ENCODE measurements at places on chromosomes 4 and X. TPM values are rescaled to one million over a fixed set of nuclear protein-coding genes. Genes with fewer than 3 reads are reported as not detected.

The STS gene
- 0.51 TPM for total RNA-seq

The POLN gene
- total RNA-seq: 0.54 TPM

The MND1 gene
- total RNA-seq: 20.3 TPM

The COL4A5 gene
- total RNA-seq: 9.8 TPM

The RIPPLY1 gene
- total RNA-seq: not detected

The CFP gene
- 0.74 TPM for total RNA-seq

The FGF5 gene
- 0.23 TPM for total RNA-seq

The HPSE gene
- total RNA-seq: 2.1 TPM

The FAM184B gene
- total RNA-seq: 0.03 TPM

The NXF3 gene
- 0.42 TPM for total RNA-seq

The PLAC8 gene
- total RNA-seq: 28.2 TPM

The STK32B gene
- total RNA-seq: 14.7 TPM

The LRP2BP gene
- total RNA-seq: 0.29 TPM

The MAP9 gene
- total RNA-seq: 5.5 TPM

The ADRA2C gene
- total RNA-seq: 1.1 TPM

The SPATA18 gene
- not detected for total RNA-seq

DNA sequence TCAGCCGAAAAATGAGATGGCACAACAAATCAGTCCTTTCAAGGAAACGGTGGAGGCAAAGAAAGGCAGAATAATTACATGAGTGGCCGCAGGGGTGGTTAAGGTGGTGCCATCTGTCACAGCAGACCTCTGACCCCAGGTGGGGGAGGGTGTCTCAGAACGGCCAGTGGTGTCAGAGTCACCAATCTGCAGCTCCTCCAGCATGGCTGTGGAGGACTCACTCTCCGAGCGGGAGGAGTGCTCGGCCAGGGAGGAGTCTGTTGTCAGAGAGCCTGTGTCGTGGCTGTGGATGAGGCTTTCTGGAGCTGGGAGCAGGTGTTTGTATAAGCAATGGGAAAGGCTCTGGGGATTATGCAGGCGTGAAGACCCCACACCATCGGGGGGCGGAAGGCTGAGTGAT is 130.3 kb upstream of the PDLIM3 start:
- DNase-seq: no peak

DNA sequence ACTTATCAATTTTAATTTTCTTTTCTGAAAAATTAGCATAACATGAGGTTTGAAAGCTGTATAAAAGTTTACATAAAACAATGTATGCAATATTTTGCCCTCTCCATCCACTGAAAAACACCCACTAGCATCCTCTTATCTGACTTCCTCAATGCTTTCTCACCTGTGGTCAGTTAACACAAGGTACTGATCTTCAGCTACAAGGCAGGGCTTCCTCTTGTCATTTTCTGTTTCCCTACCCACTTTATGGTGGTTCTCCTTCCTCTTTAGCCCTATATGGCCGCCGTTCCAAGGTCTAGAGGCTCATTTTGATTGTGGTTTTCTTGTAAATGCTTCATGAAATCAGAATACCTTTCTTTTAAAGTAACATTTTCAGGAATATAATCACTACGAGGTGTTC is 618.6 kb upstream of the CPEB2 start:
- DNase-seq: no peak

DNA sequence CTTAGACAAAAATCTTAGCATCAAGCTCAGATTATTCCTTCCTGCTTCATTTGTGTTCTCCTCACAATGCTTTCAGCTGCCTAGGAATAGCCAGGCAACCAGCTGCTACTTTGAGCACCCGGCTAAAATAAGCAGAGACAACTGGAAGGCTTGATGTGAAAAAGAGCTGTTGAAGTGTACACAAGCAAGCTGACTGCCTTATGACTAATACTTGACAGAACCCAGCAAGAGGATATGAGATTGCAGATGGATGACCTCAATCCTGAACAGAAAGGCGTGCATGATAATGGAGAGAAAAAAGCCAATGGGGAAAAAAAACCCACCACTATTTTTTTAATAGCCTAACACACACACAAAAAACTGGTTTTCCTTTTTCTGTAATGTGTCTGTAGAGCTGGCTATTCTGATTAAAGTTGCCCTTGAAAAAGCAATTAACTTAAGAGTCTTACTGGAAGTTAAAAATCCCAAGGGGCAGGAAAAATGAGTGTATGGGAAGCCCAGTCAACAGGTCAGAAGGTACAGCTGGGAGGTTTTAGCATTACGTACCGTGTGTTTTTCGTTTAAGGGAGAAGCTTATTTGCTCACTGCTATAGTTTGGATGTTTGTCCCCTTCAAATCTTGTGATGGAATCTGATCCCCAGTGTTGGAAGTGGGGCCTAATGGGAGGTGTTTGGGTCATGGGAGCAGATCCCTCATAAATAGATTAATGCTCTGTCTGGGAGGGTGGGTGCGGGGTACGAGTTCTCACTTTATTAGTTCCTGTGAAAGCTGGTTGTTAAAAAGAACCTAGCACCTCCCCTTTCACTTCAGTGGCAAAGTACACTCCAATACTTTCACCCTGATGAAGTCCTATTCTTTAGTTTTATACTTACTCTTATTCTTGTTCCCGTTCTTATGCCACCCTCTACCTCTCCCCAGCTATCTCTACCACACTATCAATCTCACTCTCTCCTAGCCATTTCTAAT is 37.1 kb upstream of the HERC6 start:
- peak; percentile 60 for DNase-seq

GRCh38 chrX:1034717-1035116 is 177.7 kb downstream of the CRLF2 start:
- no peak for DNase-seq

DNA sequence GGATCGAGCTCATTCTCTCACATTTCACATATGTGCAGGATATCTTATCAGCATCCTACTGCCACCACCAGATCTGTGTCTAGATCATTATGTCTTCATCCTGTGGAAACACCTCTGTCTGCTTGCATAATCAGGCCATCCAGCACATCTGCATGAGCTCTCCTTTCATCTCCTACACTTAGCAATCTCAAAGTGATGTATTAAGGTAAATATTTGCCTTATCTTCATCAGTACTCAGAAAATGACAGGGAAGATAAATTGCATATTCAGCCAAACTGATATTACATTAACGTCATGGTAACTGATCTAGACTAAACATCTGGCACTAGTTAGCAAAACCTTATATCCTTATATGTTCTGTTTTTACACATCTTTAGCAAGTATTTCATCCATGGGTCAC is 207.3 kb upstream of the PABPC4L start:
- no peak for DNase-seq

- DNase-seq: no peak
Measured at GRCh38 chrX:101655534-101655933, 4.1 kb downstream of the ARMCX2 start.

DNA sequence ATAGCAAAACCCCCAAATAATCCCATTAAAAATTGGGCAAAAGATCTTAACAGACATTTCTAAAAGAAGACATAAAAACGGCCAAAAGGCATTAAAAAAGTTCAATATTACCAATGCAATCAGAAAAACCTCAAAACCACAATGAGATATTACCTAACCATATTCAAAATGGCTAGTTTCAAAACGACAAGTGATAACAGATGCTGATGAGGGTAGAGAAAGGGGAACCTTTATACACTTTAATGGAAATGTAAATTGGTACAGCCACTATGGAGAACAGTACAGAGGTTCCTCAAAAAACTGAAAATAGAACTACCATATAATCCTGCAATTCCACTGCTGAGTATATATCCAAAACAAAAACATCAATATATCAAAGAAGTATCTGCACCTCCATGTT is 6.2 kb downstream of the AADAT start:
- DNase-seq: no peak

GRCh38 chrX:40402831-40403533 is 177.8 kb upstream of the ATP6AP2 start:
- peak; percentile 41 for DNase-seq

- DNase-seq: no peak
Measured at GRCh38 chr4:54727346-54727745, 69.6 kb downstream of the KIT start.

DNA sequence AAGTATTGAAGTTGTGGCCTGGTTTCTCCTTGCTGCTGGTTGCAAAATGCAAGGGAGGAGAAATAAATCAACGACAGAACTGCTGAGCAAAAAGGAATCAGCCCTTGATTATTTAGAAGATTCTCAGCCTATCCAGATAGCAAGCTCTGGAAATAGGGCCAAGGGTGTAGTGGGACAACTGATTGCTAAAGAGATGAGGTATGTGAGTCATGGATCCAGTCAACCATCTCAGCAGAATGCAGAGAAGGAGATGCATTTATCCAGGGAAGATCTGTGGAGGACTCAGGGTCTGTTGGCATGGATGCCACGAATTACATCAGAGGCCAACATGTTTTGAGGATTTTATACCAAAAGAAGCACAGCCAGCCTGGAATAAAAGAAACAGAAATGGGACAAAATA is 36.7 kb downstream of the FOXR2 start:
- DNase-seq: no peak

DNA sequence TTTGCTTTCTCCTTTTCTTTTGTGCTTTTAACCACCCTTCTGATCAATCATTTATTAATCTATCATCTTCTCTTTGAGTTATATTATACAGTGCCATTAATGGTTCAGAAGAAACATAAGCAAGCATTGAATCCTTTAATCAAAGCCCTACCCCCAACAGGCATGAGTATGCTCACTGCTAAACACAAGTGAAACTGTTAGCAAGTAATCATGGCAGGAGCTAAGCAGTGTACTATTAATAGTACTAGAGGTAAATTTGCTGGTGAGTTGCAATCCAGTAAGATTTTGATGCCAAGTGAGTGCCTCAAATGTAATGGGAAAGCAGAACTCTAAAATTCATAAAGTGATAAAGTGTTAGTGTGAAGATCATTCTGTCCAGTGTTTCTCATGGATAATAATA is 57.2 kb downstream of the FNIP2 start:
- DNase-seq: no peak

GRCh38 chr4:163915896-163916295 is 421.4 kb downstream of the TMA16 start:
- DNase-seq: no peak

DNA sequence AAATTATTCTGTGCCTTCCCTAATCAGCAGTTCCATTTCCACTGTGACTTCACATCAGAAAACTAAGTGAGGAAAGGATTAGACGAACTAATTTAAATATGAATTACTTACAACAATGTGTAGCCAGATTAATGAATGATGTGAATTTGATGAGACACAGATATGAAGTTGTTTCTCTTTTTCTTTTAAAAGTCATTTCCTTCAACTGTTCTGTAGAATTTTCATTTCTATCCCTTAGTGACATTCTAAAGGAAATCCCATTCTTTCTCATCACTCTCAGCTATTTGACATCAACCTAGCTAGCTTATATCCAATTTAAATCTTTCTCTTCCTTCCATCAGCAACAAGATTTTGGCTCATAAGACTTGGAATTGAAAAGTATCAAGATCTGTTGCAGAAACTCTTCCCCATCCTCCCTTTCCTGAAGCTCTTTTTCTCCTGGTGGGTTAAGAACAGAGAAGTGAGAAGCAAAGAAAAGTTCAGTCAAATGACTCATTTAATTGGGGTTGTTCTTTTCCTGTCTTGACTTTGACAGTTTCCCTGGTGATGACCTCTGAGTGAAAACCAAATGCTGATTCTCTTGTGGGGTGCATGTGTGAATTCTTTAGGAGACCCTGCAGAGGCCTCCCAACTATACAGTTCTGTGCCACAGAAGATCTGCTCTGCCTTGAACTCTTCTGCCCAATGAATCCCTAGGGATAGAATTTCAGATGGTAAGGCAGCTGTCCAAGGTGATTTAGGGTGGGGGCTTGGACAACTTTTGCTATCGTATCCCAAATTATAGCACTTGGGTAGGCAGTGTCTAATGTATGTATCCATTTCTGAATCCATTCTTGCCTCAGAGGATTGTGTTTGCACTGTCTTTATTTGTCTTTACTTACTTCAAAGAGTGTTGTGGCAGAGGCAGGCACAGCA is 232.5 kb upstream of the GPRIN3 start:
- DNase-seq: no peak

GRCh38 chr4:119672938-119673337 is 44.3 kb upstream of the PDE5A start:
- DNase-seq: no peak

DNA sequence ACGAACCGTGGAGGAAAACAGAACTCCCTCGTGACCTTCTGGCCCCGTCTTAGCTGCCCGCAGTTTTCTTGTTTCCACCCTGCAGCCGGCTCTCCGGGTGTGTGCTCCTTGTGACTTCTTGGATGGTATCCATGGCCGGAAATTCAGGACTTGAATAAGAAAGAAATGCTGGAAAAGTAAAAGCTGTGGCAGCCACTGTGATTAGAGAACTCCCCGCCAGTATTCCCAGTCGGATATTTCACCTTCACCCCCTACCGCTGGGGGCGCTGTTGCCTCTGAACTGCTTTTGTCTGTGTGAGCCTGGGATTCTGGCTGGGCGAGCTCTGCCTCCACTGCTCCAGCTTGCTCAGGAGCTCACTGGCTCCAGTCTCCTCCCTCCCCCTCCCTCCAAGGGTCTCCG is 41.5 kb upstream of the CYP4V2 start:
- peak; percentile 47 for DNase-seq

- no peak for DNase-seq
Measured at GRCh38 chr4:39305912-39306677, 60.1 kb downstream of the RFC1 start.

DNA sequence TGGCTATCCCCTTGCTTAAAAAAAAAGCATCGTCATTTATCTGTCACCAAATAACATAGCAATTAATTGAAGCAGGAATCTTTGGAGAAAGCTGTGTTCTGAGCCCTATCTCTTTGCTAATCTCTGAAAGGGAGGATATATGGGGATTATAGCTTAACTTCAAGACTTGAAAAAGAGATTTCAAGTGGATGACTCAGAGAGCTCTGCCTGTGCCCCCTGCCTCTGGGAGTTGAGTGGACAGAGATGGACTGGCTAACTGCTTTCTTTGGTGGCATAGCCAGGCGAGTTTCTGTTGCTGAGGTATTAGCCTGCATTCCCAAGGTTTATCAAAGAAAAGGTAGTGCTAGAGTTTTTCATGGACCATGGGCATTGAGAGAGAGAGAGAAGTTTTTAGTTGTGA is 91.6 kb downstream of the DDIT4L start:
- no peak for DNase-seq

DNA sequence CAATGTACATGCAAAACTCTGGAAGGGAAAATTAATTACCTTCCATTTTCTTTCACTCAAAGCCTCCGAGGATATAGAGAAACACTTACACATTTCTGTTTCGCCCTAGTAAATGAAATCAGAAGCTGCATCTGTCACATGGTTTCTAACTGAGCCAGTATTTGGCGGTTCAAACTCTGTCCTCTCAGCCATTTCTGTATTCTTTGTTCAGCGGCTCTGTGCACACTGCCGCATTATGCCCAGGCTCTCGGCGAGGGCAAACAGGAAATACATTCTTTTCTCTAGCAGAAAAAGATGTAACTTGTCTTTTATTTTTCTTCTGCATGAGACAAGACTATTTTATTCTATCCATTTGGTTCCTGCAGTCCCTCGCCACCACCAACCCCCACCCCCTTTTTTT is 71.4 kb upstream of the GPM6B start:
- no peak for DNase-seq

DNA sequence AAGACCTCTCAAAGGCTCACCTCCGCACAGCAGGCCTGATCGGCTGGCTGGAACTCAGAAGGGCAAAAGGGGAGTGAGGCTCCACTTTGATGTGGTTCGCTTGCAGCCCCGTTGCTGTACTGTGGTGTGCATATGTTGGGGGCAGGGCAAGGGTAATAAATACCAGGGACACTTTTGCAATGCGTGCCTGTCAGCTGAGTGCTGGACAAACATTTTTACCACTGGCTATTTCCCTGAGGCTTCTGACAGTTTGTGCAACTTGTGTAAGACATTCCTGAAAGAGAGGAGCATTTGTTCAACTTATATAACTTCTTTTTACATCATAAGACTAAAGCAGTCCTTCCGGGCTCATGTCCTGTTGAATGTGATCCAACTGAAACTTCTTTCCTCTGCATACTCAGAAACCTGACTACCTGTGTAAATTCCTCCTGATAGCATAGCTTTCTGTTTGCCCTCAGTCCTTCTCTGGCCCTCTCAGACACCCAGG is 82.3 kb downstream of the SPRY1 start:
- DNase-seq: no peak

Data from Daoy (cell line).